Activated CD4-positive, alpha-beta memory T cell treated with anti-CD3 and anti-CD28 coated beads, Interleukin-2, amount 10 ng/mL, durations not matched to agents 7 days and 5 days (primary cell): ENCODE measurements at places on chromosomes 7 and 10. TPM values are rescaled to one million over a fixed set of nuclear protein-coding genes. Genes with fewer than 3 reads are reported as not detected.

DNA sequence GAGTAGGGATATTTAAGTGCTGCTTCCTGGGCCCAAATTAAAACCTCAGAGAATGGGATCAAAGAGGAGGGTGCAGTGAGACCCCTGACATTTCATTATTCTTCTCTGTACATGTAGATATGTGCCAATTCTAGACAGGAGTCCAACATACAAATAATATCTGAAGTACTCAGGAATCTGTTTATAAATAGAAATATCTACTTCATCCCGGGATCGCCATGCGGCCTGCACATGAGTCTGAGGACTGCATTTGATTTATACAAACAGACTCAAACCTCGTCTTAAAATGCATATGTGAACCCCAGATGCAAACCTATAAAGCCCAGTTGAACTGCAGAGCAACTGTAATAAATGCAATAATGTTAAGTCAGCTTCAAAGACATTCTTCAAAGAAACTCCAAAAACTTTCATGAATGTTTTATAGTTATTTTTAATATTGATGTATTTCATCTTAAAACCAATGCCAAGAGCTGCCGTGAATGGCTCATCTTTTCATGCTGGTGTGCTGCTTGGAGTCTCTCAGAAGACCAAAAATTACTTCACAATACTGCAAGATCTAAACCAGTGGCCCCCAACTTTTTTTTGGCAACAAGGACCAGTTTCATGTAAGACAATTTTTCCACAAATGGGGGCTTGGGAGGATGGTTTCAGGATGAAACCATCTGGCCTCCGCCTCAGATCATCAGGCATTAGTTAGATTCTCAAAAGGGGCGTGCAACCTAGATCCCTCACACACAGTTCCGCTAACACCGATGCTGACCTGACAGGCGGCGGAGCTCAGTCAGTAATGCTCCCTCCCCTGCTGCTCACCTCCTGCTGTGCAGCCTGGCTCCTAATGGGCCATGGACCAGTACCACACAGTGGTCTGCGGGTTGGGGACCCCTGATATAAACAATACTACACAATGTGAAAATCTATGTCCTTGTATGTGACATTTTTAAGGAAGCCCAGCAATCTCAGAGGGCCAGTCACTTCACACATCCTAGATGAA lies 166.9 kb downstream of the PARD3 start:
- H3K27ac ChIP-seq: no peak overlapping the region
- H3K4me3 ChIP-seq: no peak overlapping the region
- H3K27me3 ChIP-seq: no peaks in the 10 kb centered on the region

Gene WNT2
- not detected for total RNA-seq

DNA sequence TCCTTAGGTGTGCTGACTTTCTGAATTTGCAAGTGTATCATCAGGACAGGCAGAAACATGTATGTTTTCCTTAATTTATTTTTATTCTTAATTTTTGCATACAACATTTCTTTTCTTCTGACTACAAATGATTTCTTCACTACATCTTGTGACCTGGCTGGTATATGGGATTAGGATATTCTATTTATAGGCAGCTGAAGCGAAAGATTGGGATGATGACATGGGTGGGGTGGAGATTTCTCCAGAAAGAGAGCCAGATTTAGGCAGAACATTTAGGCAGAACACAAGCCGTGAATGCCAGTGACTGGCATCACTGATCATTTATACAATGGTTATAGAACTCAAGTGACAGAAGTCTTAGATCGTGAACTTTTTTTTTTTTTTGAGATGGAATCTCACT lies 256.7 kb downstream of the KLF6 start:
- H3K27me3 ChIP-seq: peaks cover 2% of the 10 kb centered on the region

GRCh38 chr7:114718861-114719260 lies 203.0 kb upstream of the MDFIC start:
- H3K4me3 ChIP-seq: no peak overlapping the region
- DNase-seq: no peak
- H3K27ac ChIP-seq: no peak overlapping the region
- H3K4me1 ChIP-seq: peaks cover 4% of the 10 kb centered on the region

DNA sequence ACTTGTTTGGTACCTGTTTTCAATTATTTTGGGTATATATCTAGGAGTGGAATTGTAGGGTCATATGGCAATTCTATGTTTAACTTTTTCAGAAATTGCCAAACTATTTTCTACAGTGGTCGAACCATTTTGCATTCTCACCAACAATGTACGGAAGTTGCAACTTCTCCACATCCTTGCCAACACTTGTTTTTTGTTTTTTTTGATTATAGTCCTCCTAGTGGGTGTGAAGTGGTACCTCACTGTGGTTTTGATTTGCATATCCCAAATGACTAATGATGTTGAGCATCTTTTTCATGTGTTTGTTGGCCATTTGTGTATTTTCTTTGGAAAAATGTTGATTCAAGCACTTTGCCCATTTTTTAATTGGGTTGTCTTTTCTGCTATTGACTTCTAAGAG lies 122.1 kb downstream of the RPS24 start:
- no peaks in the 10 kb centered on the region for H3K36me3 ChIP-seq
- H3K4me3 ChIP-seq: no peak overlapping the region
- no peaks in the 10 kb centered on the region for H3K4me1 ChIP-seq
- H3K27ac ChIP-seq: no peak overlapping the region
- no peak for DNase-seq

Gene EBLN1
- not detected for total RNA-seq

- H3K4me1 ChIP-seq: peaks cover 18% of the 10 kb centered on the region
- H3K4me3 ChIP-seq: no peak overlapping the region
- H3K27me3 ChIP-seq: no peaks in the 10 kb centered on the region
- no peak for DNase-seq
- peaks cover 38% of the 10 kb centered on the region for H3K36me3 ChIP-seq
Measured at GRCh38 chr7:36408589-36408988, 18.9 kb downstream of the ANLN start.
